ENCODE measurements at places on chromosomes 6 and 20.

- DNase-seq, result no peak
Observed at GRCh38 chr20:11094711-11095110, 420.9 kb upstream of the JAG1 start.

DNA sequence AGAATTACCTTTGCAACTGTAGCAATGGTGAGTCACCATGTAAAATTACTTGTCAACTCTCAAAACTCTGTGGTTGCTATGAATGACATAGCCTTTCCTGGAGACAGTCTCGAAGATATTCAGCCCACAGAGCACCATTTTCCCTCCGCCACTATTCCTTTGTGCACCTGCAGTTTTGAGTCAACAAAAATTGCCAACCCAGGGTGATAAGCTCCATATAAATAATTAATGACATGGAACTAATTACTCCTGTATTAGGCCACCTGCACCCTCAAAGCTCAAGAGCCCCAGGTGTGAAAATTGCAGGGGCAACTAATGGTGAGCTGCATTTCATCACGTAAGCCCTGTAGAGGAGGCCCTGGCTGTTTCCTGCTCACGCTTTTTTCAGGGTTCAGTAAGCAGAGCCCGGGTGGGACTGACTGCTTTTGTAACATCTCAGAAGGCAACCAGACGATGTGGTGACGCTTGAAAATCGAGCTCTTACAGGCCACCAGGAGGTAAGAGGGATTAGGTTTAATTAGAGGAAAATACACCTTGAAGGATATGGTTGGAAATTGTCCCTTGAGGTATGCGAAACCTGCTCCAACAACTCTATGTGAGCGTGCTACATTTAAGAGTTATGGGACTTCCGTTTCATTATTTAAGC, 70.8 kb downstream of the BMP2 start:
- DNase-seq, result no peak

DNA sequence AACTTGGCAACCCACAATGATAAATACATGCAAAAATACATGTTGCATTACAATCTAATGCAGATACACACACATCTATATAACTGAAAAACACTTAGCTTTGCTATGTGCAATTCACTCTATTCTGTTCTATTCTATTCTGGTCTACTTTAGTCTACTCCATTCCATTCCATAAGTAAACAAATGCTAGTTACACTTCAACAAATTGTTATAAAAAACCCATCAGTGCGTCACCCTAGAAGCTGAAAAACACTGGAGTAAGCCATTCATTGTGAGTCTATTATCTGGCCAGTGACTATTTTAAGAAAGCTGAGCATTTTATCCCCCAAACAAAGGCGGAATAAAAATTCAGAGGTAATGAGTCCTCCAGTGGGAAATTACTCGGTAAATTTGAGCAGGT, 315.7 kb upstream of the EPHA7 start:
- no peak for DNase-seq

- DNase-seq, result no peak
Observed at GRCh38 chr20:57577679-57578475, 17.0 kb downstream of the PCK1 start.

DNA sequence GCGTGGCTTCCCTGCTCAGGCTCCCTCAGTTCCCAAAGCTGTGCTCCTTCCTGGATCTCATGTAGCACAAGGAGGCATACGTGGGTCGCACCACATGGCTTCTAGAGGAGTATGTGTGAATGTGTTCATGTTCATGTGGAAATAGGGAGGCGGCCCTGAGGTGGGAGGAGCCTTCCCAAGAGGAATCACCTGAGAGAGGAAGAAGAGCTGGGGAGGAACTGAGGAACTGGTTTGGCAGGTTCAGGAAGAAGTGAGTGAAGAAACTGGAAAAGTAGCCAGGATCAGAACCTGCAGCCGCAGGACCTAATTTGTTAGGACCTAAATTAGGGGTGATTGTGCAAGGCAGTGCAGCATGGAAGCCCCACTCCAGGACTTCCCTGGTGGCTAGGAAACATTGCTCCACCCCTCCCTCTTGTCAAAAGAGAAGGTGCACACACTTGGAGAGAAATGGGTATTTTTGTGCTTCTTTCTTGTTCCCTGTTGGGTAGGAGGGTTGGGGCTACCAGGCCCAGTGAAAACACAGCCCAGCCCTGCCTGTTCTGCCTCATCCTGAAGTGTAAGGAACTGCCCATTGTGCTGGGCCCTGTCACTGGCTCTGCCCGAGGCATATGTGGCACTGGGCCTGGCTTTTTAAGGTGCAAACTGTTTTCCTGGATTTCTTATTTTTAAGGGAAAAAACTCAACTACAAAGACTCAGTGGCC, 20.7 kb downstream of the SYNJ2 start:
- no peak for DNase-seq

DNA sequence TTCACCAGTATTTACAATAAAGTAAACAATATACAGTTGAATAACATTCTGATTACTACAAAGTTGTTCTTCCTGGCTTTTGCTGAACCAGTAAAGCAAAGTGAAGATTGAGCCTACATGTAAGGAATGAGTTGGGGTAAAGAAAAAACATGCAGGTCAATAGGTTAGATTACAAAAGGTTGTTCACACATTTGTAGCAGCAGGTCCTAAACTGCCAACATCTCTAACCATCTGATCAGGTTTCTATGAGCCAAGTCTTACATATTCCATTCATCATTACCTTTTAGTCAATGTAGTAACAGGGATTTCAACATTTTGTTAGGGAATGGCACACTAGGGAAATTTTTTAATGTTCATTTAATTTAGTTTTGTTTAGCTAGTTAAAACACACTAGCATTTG, 9.3 kb upstream of the CALHM6 start:
- DNase-seq, result no peak

GRCh38 chr6:130560231-130560630, 194.4 kb downstream of the TMEM200A start:
- no peak for DNase-seq

DNA sequence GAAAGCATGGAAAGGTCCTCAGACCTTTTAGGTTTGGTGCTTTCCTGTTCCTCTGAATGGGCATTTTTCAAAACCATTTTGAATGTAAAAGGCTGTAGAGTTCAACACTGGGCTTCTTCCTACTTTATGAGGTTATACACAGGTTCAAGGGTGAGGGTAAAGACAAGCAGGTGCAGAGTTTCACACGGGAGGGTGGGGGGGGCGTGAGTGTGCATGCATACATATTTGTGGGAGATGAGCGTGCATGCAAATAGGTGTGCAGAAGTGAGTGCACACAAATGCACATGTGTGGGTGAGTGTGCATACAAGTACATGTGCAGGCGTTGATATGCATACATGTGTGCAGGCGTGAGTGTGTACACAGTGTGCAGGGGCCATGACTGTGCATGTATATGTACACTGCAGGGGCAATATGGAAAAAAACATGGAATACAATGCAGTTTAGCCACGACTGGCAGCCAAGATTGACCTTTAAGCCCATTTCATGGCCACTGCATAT, 183.1 kb downstream of the GMPR start:
- DNase-seq, result no peak

GRCh38 chr20:51311636-51312479, 230.7 kb downstream of the NFATC2 start:
- DNase-seq, result no peak

DNA sequence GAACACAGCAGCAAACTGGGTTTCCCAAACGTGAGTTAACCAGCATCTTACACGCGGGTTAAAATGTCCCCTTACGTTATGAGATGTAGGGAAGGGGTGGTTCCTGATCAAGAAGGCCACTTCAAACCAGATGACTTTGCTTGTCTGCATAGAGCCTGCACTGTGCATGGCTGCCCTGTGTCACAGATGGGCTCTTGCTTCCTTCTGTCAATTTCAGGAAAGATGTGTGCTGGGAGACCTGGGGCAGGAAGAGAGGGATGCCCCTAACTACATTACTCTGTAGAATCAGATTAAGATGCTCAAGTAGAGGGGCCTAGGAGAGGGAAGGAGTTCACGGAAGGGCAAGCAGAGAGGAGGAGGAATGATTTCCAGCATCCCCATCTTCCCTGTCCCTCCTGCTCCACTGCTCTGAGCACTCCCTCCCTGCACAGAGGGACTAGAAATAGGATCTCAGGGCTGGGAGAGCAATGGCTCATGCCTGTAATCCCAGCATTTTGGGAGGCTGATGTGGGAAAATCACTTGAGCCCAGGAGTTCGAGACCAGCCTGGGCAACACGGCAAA, 63.5 kb upstream of the ZMYND8 start:
- DNase-seq, result no peak

- no peak for DNase-seq
Observed at GRCh38 chr6:21332660-21333059, 260.9 kb upstream of the SOX4 start.

- peak; percentile 7 for DNase-seq
Observed at GRCh38 chr20:37745553-37745952, 51.7 kb downstream of the CTNNBL1 start.

- DNase-seq, result no peak
Observed at GRCh38 chr6:6858533-6858982, 249.2 kb upstream of the RREB1 start.

- DNase-seq, result no peak
Observed at GRCh38 chr20:5192570-5193431, 66.0 kb downstream of the CDS2 start.

- DNase-seq, result no peak
Observed at GRCh38 chr6:135289816-135290215, 108.7 kb downstream of the MYB start.

DNA sequence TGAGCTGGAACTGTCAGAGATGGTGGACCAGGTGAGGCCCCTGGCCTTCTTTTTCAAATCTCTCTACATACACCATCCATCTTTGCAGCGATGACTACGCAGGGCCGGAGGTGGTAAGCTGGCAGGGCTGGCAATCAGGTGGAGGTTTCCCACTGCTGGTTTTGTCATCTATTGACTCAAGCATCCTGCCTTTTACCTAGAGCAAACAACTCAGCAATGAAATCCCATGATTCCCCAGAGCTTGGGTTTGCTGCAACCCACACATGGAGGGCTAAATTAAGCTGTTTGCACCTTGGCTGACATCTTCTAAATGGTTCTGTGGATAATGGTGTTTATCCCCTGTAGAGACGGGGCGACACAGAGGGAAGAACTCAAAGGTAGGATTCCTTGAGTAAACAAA, 170.2 kb downstream of the SCP2D1 start:
- DNase-seq, result no peak

- DNase-seq, result no peak
Observed at GRCh38 chr6:70413992-70414494, 735 bp downstream of the FAM135A start.

DNA sequence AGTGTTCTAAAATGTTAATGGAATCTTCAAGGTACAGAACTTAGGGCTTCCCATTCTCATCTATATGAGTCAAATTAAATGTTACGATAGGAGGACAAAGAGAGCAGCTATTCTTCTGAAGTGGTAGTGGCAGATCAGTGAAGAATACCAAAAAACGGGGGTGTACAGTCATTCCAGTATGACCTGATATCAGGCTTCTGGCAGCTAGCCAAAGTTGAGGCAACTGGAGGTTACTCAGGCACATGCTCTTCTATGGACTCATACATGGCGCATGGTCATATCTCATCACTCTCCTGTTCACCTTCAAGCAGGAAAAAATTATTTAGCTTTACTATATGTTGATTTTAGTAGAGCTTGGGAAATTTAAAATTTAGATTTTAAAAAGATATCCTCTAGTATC, 1608.8 kb downstream of the GRIK2 start:
- no peak for DNase-seq

DNA sequence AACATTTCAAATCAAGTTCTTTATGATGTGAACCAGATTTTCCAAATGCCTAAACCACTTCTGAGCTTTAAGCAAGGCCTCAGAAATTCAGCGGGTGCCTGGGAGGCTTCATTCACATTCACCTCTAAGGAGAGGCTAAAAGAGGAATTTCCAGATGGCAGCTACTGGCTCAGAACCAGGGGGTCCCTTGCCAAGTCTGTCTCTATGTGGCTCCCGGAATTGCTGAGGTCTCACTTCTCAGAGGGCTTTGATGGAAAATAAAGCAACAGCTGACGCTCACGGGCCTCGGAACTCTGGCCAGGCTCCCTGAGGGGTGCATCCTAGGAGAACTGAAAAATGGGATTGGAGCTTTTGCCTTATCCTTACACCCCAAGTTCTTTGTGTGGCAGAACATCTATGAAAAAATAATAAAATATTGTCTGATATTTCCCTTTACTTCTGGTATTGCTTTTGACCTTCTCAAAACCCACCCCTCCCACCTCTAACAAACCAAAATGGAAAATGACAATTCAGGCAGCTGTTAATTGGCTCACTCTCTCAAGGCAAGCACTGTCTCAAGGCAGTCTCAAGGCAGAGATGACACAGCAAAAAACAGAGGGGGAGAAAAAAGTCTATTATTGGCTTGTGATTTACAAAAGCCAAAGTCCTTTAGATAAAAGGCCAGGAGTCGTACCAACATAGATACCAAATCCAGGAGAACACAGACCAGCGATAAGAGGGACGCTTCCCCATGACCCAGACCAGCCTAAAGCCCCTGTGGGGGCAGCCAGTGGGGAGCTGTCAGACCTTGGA, 21.8 kb upstream of the LRRN4 start:
- DNase-seq, result no peak

- DNase-seq, result no peak
Observed at GRCh38 chr6:124536842-124537191, 425.4 kb upstream of the RNF217 start.

DNA sequence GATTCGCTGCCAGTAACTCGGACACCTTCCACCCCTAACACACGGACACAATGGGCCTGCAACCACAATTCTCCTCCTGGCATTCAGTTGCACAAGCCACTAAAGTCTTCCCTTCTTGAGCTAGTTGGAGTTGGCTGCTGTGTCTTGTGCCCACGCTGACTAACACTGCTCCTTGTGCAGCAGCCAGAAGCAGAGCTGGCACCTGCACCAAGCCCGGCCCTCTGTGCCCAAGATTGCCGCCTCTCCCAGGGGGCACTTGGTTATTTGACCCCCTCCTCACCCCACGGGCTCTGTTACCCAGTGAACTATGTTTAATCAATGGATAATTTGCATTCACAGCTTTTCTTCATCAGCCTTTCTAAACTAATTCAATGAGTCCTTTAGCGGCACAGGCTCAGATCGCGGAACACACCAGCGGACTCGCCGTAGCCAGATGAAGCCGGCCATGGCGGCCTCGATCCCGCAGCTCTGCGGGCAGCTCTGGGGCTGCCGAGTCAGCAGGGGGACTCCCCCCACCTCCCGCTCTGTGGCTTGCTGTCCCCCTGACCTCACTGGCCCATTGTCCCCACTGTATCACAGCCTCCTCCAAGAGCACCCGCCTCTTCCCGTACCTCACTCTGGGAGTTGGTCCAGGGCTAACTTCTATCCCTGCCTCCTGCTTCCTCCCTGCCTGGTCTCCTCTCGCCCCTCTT, 94.8 kb upstream of the AFDN start:
- no peak for DNase-seq

- DNase-seq, result no peak
Observed at GRCh38 chr6:20921578-20921977, 387.3 kb downstream of the CDKAL1 start.
